ENCODE measurements at places on chromosomes 16 and 17.

DNA sequence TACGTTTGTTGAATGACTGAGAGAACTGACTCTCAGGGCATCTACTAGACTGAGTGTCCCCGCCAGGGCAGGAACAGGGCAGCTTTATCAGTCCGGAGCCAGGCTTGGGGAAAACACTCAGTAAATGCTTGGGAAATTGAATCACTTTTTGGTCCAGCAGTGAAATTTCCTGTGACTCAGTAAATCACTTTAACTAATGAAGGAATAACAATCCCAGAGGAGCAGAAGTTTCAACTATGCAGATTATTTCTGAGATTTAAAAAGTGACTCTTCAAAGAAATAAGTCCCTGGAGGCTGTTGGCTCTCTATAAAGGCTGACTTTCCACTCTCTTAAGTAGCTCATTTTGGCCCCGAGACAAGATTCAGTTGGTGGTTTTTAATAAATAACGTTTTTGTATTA, 101.8 kb downstream of the FOXL1 start:
- DNase-seq: no peak

- DNase-seq: no peak
Measured at GRCh38 chr16:87074641-87075318, 242.4 kb downstream of the C16orf95 start.

DNA sequence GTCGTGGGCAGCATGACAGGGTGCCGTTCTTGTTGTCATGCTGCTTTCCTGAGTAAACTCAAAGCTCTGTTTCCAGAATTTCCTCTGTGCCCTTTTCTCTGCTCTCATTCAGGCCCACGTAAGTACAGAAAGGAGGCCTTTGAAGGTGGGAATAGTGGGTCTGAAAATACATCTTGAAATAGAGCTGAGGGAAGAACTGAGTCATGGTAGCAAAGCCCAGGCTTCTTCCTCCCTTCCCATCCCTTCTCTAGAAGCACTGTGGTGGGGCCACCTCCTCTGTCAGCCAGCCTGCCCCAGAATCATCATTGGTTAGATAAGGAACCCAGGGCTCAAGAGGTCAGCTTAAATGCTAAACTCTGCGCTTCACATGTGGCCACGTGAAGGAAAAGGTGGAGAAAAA, 9.4 kb downstream of the CTRL start:
- no peak for DNase-seq

DNA sequence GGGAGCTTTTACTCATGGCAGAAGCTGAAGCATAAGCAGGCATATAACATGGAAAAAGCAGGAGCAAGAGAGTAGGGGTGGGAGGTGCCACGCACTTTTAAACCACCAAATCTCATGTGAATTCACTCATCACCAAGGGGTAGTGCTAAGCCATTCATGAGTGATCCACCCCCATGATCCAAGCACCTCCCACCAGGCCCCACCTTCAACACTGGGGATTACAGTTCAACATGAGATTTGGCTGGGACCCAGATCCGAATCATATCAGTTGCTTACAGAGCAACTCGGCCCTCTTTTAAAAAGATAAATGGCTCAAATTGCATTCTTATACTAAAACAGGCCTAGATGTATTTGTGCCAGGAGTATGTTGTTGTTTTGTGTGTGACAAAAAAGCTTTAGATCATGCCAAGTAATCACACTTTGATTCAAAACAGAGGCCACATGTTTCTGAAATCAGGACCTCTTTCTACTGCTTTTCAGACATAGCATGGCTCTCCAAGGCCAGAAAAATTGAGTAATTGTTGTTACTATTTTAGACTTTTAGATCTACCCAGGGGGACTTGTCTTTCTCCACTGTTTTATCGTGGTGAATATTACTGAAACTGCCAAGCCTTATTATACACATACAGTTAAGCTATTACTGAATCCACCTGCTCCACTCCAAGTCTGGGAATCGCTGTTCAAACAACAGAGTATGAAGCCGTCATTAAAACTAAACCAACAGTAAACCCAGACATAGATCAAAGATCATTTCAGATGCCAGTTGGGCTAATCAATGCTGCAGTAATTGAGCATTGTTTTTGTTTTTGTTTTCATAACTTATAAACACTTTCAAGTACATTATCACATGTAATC, 163.3 kb downstream of the KCNJ2 start:
- no peak for DNase-seq

DNA sequence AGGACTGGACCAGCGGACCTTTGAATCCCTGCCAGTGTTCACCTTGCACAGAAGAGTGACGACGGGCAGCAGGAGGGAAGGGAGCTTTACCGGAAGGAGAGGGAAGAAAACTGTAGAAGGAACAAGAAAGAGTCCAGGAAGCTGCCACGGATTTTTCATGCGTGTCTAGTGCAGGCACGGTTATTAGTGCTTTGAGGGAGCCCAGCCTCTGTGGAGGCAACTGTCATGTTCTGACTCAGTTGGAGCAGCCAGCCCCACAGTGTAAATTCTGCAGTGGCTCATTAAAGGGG, 6.5 kb upstream of the HOXB13 start:
- no peak for DNase-seq

- DNase-seq: no peak
Measured at GRCh38 chr17:42193216-42193968, 902 bp downstream of the GHDC start.
